ENCODE measurements at places on chromosomes 12 and 14.

DNA sequence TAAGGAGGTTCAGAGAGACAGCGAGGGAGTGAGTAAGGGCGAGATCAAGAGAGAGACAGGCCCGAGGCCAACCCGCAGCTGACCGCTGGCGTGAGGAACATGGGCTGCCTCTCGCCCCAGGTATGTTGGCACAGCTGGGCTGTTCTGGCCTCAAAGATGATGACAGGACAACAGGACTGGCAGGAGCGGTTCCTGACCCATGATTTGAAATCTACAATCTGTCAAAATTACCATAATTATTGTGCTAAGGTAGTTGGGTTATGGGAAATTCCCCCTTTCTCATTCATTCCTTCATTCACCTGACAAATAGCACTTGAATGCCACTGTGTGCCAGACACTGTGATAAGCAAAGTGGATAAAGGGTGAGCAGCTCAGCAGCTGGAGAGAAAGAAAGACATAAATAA lies 5.1 kb upstream of the ENDOU start:
- no peak for DNase-seq

DNA sequence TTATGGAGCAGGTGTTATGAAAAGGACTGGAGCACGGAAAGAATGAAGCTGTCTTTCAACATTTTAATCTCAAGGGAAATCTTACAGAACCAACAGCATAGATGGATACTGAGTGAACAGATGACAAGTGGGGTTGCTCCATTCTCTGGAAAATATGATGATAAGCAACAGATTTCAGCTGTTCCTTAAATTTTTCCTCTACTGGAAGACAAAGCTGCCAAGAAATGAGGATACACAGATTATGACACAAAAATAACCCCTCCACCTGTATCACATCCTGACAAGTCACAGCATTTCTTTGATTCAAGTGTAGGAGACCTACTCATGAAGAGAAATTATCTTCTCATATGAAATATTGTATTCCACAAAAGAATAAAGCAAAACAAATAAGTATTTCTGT lies 13.0 kb upstream of the TMTC2 start:
- no peak for DNase-seq

DNA sequence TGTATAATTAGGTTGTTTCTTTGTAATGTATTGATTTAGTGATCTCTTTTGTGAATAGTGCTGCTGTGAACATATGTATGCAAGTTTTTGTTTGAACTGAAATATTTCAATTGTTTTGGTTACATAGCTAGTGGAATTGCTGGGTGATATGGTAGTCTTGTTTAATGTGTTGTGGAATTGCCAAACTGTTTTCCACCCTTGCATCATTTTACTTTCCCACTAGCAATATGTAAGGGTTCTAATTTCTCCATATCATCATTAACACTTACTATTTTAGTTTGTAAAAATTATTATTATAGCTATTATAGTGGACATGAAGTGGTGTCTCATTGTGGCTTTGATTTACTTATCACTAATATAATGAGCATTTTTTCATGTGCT lies 5.9 kb downstream of the G2E3 start:
- DNase-seq, result no peak

DNA sequence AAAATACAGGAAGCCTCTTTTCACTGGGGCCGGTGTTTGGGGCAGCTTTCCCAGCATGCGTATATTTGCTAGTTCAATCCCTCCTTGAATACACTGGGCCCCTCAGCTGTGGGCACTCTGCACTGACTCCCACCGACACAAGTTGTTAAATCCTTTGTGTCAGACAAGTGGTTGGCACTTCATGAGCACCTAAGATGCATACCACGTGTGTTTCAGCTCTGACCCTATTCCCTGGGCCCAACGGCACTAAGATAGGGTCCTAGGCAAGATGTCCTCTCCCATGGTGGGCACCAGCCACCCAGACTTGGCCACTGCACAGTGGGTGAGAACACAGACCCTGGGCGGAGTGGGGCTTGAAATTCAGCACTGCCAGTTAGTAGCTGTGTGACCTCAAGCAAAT lies 173.8 kb downstream of the BCL11B start:
- DNase-seq, result no peak

DNA sequence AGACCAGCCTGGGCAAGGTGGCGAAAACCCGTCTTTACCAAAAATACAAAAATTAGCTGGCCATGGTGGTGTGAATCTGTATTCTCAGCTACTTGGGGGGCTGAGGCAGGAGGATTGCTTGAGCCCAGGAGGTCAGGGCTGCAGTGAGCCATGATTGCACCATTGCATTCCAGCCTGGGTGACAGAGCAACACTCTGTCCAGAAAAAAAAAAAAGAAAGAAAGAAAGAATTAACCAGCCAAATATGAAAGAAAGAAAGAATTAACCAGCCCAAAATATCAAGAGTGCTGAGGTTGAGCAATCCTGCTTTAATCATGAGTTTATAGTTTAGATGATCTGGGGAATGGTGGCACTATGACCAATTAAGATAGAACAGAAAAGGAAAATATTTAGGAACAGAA lies 3.5 kb upstream of the ACTN1 start:
- DNase-seq, result no peak

DNA sequence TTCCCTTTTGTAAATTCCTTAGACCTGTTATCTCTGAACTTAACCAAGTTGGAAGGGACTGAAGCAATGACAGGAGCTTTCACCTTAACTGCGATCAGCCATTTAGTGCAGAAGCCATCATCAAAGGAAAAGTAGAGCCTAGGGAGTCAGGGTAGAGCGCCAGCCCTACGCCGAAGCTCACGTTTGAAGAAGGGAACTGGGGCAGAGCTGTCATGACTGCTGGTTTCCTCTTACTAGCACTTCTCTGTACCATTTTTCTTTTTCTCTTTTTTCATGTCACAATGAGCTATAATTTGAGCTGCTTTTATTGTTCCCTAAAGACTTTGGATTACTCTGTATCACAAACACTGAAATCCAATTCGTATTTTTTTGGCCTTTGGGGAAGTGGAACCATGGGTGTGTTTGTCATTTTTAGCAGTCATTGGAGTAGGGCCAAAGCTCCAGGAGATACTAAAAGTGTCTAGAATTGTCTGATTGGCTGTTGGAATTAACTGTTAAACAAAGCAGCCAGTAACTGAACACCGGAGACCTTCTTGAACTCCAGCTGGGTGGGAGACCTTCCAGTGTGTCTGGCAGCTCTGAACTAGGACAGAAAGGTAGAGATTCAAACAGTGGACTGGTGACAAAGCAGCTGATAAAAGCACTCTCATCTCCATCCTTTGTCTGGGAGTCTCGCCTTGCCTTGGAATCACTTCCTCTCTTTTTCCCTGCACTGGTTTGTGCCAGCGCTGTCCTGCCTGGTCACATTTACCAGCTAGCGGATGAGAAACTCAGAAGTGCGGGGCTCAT lies 9.1 kb downstream of the MTRFR start:
- no peak for DNase-seq

GRCh38 chr14:106185837-106186233 lies 659.5 kb downstream of the TMEM121 start:
- DNase-seq, result no peak

- DNase-seq, result no peak
Observed at GRCh38 chr14:92633724-92634123, 114.7 kb downstream of the LGMN start.

- no peak for DNase-seq
Observed at GRCh38 chr14:61638595-61639387, 56.5 kb upstream of the HIF1A start.

DNA sequence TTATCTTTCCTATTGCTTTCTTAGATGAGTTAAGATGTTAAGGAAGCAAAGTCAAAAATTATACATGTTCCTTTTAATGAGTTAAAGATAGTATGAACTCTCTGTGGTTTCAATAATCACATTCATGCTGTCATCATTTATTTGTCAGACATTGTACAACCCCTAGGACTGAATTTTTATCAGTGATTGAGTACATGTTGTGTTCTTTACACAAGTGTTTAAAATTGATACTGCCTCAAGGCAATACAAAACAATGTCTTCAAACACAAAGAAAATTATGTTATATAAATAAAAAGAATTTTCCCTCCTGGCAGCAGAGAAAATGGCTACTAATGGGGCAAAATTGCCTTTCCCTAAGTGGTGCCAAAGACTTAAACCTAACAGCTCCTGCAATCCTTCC lies 34.6 kb upstream of the KCNJ8 start:
- no peak for DNase-seq

DNA sequence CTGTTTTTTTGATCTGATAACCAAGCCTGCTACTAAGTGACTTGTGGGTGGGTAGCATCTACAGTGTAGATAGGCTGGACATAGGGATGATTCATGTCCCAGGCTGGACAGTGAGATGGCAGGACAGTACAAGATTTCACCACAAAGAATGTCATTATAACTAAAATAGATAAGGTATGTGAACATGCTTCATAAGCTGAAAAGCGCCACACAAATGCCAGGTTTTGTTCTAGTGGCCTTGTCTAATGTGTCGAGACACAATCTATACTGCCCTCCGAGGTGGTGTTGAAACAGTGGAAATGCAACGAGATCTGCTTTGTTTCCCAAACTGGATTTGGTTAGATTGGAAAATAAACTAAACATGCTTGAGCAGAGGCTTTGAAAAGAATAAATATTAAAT lies 4.4 kb downstream of the LGALS3 start:
- DNase-seq, result no peak

DNA sequence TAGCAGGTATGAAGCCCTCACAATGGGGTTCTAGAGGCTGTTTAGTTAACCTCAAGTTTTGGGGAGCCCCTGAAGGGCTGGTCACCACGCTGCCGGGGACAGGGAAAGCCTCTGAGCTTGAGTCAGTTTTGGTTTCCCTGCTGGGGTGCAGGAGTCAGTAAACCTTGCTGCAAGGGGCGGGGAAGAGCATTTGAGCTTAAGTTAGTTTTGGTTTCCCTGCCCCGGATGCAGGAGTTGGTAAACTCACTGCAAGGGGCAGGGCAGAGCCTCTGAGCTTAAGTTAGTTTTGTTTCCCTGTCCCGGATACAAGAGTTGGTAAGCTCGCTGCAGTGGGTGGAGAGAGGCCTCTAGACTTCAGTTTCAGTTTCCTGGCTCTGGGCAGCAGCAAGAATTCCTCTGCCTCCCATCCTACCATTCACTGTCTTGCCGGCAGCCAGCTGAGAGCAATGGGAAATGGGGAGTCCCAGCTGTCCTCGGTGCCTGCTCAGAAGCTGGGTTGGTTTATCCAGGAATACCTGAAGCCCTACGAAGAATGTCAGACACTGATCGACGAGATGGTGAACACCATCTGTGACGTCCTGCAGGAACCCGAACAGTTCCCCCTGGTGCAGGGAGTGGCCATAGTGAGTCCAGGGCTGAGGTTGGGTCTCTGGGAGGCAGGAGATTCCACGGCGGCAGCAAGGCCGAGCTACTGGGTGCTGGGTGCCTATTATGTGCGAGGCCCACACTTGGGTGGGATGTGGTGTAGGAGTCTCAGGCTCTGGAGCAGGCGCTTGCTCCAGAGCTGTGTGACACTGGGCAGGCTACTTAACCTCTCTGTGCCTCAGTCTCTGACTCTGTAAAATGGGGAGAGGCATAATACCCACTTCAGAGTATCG lies at the start of gene OAS2:
Gene OAS2, plus strand, starts transcription at position 357 of the 878 bp plus-strand sequence. Its CDS starts 90 bp downstream, at position 447.
- peak; percentile 49 for DNase-seq

Measured in activated CD8-positive, alpha-beta memory T cell treated with anti-CD3 and anti-CD28 coated beads for 4 hours (primary cell).